CD4-positive, alpha-beta T cell treated with Interleukin-6 at 100 ng/mL for 8 hours (primary cell): ENCODE measurements at places on chromosomes 7 and 10.

GRCh38 chr10:78190051-78190825, 156.6 kb downstream of the RPS24 start:
- no peak for DNase-seq

GRCh38 chr10:123222832-123223231, 68.6 kb downstream of the BUB3 start:
- DNase-seq, result no peak

GRCh38 chr10:52568309-52568708, 204.3 kb downstream of the MBL2 start:
- DNase-seq, result no peak

DNA sequence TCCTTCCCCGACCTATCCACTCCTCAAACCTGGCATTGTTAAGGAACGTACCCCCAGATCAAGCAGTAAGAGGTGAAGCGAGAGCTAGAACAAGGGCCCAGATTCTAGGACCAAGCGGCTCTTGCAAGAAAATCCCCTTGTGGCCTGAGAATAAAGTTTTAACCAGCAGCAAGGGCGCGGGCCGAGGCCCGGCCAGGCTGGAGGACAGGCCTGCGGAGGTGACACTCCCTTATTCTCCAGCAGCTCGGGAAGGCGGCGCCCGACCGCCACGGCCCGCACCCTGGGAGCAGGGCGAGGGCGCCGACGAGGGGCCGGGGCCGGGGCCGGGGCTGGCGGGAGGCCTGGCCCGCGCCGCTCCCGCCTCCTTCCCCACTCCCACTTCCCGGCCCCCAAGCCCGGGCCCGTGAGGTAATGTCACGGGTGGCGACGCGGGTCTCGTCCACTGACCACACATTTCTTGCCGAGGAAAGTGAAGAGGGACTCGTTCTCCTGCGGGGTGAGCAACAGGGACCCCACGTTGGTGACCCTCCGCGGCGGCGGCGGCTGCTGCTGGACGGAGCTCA, 551 bp downstream of the WASL start:
- no peak for DNase-seq

- no peak for DNase-seq
Observed at GRCh38 chr7:115227473-115228235, 305.8 kb downstream of the MDFIC start.

DNA sequence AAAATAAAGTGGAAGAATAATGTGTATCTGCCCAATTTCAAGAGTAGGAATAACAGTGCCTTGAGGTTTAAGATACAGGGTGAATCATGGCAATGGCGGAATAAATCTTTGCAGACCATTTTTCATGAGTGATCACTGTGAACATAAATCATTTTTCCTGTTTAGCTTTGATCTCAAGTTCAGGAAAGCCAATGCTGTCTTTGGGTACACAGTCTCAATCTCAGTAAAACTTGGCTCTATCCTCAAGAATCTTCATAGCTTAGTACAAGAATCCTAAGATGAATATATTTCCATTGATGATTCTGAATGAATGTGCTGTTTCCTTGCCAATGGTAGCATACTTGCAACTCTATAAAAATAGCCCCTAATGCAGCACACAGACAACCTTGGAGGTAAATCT, 6.8 kb downstream of the NAMPT start:
- no peak for DNase-seq

GRCh38 chr10:534047-534566, 155.4 kb downstream of the DIP2C start:
- no peak for DNase-seq

GRCh38 chr7:127650847-127651555, 993 bp upstream of the SND1 start:
- DNase-seq, result no peak

DNA sequence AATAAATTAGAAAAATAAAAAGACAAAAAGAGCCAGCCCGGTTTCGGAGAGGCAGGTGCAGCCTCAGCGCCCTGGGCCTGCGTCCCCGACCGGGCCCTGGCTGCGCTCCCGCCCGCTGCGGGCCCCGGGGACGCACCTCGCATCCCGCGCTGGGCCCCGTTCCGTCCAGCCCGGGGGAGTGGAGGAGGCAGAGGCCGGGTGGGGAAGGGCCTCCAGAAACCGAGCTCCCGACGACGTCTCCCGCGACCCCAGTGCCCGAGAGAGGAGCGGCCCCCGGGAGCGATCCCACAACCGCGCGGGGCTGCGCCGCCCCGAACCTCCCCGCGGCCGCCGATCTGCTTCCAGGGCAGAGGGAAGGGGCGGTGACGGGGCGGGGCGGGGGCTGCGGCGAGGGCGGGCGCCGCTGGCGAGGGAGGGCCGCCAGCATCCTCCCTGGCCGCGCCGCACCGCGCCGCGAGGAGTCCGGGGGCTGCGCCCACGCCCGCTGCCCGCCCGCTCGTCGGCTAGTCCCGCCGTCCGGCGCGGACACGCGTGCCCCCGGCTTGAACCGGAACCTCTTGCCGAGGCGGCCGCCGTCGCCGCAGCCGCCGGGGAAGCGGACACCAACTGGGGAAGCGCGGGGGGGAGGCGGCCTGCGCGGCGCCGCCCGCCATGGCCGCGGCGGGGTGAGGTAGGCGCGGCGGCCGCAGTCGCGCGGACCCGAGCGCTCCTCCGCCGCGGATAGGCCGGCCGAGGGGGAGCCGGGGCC, at the start of gene CCNY:
CCNY (plus strand) TSS at position 426 of the 748 bp plus-strand sequence. CDS start 545 bp downstream, outside the sequence.
- peak; percentile 72 for DNase-seq

DNA sequence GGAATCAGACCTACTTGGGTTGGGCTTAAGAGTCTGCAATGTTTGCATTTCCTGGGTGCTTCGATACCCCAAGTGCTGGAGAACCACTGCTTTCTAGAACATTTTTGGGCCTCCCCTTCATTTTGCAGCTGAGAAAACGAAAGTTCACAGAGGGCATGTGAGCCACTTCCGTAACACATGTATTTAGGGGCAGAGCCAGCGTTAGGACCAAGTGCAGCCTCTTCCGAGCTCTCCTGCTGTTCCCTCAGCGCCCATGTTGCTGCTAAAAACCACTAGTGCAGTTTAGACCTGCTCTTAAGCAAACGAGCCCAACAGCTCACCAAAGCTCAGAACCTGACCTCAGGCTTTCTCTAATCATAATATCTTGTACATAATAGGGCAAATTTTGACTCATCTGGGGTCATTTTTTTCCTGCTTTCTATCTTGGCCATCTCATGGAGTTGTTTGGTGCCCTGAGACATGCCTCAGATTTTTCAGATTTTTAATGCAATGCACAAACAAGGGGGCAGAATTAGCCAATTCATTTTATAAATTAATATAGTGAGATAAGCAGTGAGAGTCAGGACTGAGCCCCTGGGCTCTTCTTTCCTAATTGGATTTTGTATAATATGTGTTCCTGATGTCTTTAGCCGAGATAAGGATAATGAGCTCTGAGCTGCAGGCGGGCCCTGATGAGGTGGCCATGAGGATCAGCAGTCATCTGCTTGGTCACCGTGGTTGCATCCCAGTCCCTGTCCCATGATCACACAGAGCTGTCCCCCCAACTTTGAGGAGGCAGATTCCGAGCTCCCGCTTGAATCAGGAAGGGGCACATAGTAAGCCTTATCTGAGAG, 12.9 kb downstream of the BAG3 start:
- DNase-seq, result peak; percentile 56

DNA sequence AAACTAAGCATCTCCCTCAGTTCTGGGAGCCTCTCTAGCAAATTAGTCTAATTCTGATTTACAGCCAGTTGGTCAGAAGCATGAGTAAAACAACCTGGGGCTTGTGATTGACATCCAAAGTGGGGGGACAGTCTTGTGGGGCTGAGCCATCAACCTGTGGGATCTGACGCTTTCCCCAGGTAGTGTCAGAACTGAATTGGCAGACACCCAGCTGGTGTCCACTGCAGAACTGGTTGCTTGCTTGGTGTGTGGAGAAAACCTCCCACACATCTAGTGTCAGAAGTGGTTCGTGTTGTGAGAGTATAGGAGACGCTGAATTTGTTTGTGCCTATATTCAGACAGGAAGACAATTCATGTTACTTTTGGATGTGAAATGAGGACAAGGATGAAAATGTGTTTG, 92.2 kb upstream of the PDCD4 start:
- DNase-seq, result no peak

- no peak for DNase-seq
Observed at GRCh38 chr7:3880228-3880987, 579.4 kb downstream of the SDK1 start.

- DNase-seq, result no peak
Observed at GRCh38 chr10:131708225-131708880, 192.5 kb upstream of the PPP2R2D start.

GRCh38 chr10:126268013-126268920, 120.0 kb downstream of the ADAM12 start:
- no peak for DNase-seq

- DNase-seq, result no peak
Observed at GRCh38 chr10:72852508-72852907, 41.0 kb upstream of the OIT3 start.

GRCh38 chr7:1156782-1157535, 3.0 kb downstream of the ZFAND2A start:
- DNase-seq, result no peak

- no peak for DNase-seq
Observed at GRCh38 chr7:140027858-140028257, 34.9 kb downstream of the PARP12 start.

DNA sequence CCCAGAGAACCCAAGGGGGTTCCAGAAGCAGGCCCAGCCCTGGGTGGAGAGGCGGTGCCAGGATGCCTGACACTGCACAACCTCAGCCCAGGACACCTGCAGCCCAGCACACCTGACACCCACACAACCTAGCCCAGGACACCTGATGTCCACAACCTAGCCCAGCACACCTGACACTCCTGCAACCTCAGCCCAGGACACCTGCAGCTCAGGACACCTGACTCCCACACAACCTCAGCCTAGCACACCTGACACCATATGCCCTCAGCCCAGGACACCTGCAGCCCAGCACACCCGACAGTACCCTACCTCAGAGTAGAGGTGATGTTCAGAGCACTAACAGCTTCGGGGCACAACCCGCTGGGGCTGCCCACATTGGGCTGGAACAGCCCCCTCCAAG, 87.3 kb downstream of the PAXIP1 start:
- no peak for DNase-seq

DNA sequence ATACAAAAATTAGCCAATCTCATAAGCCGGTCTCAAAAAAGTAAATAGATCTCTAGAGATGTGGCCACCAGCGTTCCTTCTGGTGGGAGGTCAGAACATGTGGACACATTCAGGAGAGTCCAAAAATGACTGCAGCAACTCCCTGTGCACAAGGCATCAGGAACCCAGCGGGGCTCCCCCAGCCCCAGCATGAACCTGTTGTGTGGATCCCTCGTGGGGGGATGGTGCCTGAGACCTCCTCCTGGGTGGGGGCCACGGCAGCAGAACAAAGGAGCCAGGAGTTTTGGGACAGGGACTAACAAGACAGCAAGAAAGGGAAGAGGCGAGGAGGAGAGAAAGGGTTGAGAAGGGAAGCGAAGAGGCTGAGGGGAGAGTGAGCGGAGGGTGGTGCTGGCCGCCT, 121.8 kb downstream of the WDR37 start:
- no peak for DNase-seq

- no peak for DNase-seq
Observed at GRCh38 chr10:774223-774622, 84.8 kb upstream of the DIP2C start.

GRCh38 chr10:44974082-44974627, 4.5 kb downstream of the DEPP1 start:
- DNase-seq, result no peak

GRCh38 chr10:117929327-117930067, 117.2 kb downstream of the RAB11FIP2 start:
- no peak for DNase-seq

GRCh38 chr10:118045837-118046394, 825 bp downstream of the RAB11FIP2 start:
- DNase-seq, result peak; percentile 3

DNA sequence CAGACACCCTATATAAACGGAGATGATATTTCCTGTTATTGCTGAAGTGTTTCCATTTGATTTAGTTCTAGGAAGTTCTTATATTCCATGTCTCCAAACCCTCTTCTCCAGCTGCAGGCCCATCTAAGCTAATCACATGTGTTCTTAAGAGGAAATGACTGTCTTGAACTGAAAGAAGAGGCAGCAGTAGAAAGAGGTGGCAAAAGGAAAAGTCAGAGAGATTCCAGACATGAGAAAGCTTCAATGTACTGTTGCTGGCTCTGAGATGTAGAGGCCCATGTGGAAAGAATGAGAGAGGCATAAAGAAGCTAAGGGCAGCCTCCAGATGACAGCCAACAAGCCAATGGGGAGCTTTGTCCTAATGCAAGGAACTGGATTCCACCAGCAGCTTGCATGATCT, 287.2 kb downstream of the GFRA1 start:
- DNase-seq, result no peak

GRCh38 chr7:82029236-82029913, 259.5 kb upstream of the HGF start:
- DNase-seq, result no peak

GRCh38 chr7:37198041-37198905, 250.4 kb downstream of the ELMO1 start:
- no peak for DNase-seq

- no peak for DNase-seq
Observed at GRCh38 chr7:149228831-149229471, 10.5 kb upstream of the ZNF212 start.

- DNase-seq, result peak; percentile 52
Observed at GRCh38 chr7:97179454-97180104, 62.1 kb downstream of the SDHAF3 start.

GRCh38 chr10:200405-200804, 65.2 kb downstream of the ZMYND11 start:
- no peak for DNase-seq
